ENCODE measurements at places on chromosomes 6 and 20.

GRCh38 chr20:44326391-44327159 lies 10.3 kb upstream of the R3HDML start:
- DNase-seq = no peak

GRCh38 chr6:157346373-157346772 lies 23.1 kb upstream of the TMEM242 start:
- no peak for DNase-seq

GRCh38 chr6:2976060-2976459 lies 4.7 kb upstream of the SERPINB6 start:
- no peak for DNase-seq

GRCh38 chr6:167698540-167698939 lies 128.2 kb upstream of the AFDN start:
- DNase-seq = no peak

DNA sequence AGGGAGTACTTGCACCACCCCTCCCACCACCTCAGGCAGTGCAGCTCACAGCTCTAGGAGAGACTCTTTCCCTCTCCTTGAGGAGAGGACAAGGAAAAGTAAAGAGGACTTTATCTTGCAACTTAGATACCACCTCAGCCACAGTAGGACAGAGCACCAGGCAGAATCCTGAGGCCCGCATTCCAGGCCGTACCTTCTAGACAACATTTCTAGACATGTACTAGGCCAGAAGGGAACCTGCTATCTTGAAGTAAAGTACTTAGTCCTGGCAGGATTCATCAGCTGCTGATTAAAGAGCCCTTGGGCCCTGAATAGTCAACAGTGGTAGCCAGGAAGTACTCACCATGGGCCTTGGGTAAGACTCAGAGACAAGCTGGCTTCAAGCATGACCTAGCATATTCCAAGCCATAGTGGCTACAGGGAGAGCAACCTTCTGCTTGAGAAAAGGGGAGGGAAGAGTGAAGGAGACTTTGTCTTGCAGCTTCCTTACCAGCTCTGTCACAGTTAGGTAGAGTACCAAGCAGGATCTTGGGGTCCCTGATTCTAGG lies 384.4 kb upstream of the RNF217 start:
- no peak for DNase-seq

- no peak for DNase-seq
These were observed 92.9 kb downstream of the PLEKHG1 start for GRCh38 chr6:150692604-150693003.

GRCh38 chr6:44001318-44002066 lies 125.8 kb downstream of the MRPL14 start:
- no peak for DNase-seq
